Omental fat pad (tissue), 4 donors: ENCODE measurements at places on chromosomes 1 and 21.

DNA sequence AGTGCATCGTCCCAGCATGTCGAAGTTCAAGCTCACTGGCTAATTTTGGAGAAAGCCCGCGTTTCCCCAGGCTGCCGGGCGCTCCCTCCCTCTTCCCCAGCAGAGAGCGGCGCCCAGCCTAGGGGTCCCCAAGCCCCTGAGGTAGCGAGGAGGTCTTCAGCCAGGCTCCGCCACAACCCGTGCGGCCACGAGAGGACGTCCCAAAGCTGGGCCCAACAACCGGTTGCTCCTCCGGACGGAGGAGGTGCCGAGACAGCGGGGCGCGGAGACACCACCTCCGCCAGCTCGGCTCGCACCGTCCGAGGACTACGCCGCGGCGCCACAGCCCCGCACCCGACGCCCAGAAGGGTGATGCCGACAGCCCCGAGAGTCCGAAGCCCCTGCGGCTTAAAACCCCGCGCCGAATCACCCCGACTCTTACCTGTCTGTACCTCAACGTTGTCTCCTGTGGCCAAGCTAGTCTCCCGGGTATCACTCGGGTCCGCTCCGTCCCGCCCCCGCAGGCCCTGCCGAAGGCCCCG is at the start of gene DENND2C:
TSS of gene DENND2C (minus strand) at position 488 of the 521 bp plus-strand sequence. CDS start 44,065 bp downstream, outside the sequence.
- DNase-seq = no peak

GRCh38 chr1:205962821-205963221 is 19.6 kb upstream of the SLC26A9 start:
- no peak for DNase-seq

GRCh38 chr1:41280202-41281032 is 38.3 kb upstream of the SCMH1 start:
- no peak for DNase-seq

GRCh38 chr1:2133879-2134215 is 60.7 kb downstream of the FAAP20 start:
- no peak for DNase-seq

DNA sequence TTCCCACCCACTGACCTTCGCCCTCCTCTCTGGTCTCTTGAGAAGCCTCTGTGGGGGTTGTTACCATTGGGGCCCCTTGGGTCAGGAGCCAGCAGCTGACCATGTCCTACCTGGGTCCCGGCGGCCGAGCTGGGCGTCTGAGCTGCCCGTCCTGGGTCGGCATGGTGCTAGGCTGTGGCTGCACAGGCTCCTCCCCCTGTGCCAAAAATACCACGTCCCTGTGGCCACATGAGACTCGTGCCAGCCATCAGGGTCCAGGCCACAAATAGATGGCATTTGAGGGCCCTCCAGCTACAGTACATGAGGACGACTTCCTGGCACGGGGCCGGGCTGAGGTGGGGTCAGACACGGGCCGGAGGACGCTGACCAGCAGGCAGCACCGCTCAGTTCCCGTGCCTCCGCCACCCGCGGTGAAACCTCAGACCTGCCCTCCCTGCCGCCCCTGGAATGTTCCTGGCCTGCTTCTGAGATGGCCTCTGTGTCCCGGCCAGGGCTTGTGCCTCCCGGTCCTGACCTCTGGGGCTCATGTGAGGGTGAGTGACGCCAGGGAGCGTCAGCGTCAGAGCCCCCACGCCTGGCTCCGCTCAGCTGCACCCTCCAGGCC is at the start of gene PERM1:
TSS of gene PERM1 (minus strand) at position 139 of the 604 bp plus-strand sequence. CDS start 1,064 bp downstream, outside the sequence.
- no peak for DNase-seq

GRCh38 chr1:20068722-20069121 is 1.3 kb upstream of the PLA2G5 start:
- no peak for DNase-seq

GRCh38 chr1:59879574-59879973 is 47.0 kb downstream of the CYP2J2 start:
- peak; percentile 57 for DNase-seq

DNA sequence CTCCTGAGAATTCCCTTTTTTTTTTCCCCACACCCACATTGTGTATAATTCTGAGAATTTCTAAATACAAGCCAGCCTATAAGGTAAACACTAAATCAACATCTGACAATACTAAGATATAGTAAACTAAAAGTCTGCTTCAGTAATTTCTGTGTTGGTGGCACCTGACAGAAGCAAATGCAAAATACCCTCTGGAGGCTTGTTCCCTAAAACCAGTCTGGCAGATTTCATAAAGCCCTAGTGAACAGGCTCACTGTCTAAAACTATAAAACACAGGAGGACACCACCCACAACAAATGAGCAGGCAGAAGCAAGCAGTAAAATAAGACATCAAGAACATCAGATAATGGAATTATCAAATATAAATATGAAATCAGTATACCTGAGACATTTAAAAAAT is 11.5 kb downstream of the TRIM33 start:
- DNase-seq = no peak

- DNase-seq = no peak
These were observed 45.7 kb downstream of the SLC9A1 start for GRCh38 chr1:27109103-27109822.

- DNase-seq = no peak
These were observed 1.1 kb downstream of the SERBP1 start for GRCh38 chr1:67429011-67429527.

DNA sequence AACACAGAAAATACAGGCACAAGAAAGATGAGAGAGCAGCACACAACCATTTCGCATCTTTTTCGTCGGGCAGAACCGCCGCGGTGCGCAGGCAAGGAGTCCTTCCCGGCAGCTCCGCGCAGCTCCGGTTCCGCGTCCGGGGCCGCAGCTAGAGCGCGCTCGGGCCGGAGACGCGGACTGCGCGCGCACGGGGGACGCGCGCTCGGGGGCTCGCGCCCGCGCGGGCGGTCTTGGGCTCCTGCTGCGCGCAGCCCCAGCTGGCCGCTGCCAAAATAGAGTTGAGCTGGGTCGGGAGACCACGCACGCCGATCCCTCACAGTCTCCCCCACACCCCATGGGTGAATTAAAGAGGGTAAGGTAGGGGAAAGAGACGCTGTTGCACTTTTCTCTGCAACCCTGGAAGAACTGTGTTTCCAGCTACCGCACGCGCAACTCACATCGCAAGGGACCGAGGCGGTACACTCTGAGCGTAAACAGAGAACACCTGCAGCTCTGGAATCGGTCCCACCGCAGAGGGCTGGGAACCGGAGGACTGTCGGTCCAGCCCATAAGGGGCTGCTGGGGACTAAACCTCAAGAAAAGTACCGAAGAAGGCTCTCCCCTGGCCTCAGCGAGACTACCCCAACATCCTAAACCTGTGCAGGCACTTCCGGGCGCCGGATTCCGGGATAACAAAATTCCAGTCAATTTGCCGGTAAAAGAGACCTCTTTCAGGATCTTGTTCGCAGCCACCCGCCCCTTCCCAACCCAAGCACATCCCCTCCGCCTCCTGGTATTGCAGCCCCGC is 1.7 kb downstream of the NR5A2 start:
- DNase-seq = no peak

DNA sequence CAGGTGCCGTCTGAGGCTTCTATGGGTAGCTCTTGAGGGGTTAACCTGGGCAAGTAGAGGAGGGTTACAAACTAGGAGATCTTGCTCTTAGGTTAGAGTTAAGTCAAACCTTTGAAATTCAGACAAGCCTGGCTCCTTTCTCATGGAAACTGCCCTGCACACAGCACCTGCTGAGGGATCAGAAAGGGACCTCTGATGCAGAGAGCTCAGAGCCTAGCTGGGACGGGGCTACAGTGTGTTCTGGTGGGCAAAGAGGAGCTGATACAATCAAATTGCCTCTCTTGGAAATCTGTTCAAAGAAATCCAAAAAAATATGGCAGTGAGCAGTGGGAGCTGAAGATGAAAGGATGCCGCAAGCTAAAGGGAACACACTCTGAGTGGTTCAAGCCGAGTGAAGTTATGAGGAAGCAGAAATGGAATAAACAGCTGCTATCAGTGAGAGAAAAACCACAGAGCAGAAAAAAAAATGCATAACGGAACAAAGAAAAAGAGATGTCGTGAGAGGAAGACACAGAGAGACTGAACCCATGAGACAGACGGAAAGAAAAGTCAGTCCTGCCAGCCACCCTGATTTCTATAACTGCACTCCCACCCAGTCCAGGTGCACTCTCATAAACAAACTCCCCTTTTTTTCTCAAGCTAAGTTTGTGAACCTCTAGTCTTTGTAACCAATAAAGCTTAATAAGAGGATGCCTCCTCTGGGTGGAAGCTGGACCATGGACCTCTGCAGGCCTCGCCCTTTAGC is 26.6 kb downstream of the PAFAH2 start:
- no peak for DNase-seq
